ENCODE measurements at places on chromosomes 3 and 15.

DNA sequence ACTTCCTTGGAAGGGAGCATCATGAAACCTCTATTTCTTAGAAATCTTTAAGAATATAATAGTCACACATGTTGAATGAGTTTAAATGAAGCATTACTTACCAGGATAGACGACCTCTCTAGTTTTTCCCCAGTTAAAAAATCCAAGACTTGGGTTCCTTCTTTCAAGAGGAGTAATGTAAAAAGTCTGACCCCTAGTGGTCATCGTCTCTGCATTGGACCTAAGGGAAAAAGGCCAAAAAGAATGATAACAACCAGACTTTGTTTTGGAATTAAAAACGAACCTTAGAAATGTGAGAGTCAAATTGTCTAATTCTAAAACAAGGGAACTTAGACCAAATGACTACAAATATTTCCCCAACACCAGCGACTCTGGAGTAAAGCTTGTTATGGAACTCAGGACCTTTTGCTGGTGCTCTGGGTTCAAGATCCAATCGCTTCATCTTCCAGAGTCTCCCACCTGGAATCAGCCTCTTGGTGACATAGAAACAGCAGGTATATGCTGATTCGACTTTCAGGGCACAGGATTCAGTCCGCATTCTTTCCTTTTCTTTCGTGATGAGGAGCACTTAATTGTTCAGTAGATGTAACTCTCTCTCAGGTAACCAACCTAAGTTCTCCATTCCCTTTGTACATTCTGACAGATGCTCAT lies 214.8 kb upstream of the TPRG1 start:
- peak; percentile 73 for DNase-seq

DNA sequence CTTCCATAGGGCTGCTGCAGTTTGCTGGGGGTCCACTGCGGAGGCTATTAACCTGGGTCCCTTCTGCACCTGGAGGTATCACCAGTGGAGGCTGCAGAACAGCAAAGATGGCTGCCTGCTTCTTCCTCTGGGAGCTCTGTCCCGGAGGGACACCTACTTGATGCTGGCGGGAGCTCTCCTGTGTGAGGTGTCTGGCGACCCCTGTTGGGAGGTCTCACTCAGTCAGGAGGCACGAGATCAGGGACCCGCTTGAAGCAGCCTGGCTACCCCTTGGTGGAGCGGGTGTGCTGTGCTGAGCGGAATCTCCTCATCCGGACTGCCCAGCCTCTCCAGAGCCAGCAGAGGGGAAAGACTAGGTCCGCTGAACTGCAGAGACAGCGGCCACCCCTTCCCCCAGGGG lies 56.0 kb upstream of the CTXND1 start:
- DNase-seq: no peak

DNA sequence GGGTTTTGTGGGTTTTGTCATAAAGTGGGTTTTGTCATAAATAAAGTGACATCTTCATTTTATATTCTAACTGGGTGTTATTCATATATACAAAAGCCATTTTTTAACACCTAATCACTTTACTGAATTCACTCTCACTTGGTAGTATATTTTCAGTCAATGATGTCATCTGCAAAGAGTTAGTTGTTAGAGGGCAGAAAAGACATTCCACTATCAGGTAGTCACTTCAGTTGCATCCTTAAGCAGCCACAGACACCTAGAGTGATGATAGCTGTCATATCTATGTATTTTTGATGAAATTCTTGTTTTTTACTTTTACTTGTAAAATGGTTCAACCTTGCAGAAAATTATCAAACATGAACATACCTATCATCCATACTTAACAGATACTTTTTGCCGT lies 89.0 kb downstream of the DHX36 start:
- DNase-seq: no peak

DNA sequence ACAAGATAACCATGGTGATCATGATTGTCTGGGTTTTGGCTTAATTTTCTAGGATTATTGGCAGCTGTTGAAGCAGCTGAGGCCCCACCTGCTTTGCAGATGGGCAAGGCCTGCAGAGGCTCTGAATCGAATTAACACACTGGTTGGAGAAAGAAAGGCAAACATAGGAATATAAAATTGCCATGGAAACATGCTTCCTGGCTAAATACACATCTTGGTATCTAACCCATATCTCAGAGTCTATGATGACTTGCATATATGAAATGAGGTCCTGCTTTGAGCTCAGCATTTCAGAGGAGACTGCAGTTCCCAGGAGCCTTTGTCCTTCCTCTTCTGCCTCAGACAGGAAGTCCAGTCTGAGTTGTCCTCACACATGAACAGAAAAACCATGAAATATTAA lies 24.3 kb upstream of the SV2B start:
- DNase-seq: no peak

GRCh38 chr3:8972639-8973038 lies 9.4 kb upstream of the RAD18 start:
- no peak for DNase-seq

GRCh38 chr3:116886202-116886893 lies 176.8 kb downstream of the TUSC7 start:
- DNase-seq: no peak

GRCh38 chr3:119600732-119601131 lies 3.0 kb downstream of the PLA1A start:
- no peak for DNase-seq

DNA sequence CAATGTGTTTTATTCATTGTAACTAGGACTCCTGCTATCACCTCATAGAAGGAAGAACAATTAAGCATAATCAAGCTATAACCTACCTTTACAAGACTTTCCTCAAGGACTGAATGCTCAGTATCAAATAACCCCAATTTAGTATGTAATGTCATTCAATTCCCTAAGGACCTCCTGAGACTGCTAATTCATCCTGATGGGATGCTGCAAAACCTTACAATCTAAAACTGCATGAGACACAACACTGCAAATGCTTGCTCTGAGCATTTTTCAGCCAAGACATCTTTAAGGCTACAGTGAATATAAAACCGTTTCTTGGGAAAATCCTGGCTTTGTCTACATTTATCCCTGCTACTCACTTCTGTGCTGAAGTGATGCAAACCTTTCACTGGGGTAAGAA lies 69.9 kb downstream of the RYK start:
- no peak for DNase-seq

GRCh38 chr3:95302044-95302443 lies 1239.2 kb downstream of the NSUN3 start:
- DNase-seq: no peak
